ENCODE measurements at places on chromosomes 13 and 19.
A peak's percentile ranks its signal among the peaks of the same experiment; 100 is the strongest.

DNA sequence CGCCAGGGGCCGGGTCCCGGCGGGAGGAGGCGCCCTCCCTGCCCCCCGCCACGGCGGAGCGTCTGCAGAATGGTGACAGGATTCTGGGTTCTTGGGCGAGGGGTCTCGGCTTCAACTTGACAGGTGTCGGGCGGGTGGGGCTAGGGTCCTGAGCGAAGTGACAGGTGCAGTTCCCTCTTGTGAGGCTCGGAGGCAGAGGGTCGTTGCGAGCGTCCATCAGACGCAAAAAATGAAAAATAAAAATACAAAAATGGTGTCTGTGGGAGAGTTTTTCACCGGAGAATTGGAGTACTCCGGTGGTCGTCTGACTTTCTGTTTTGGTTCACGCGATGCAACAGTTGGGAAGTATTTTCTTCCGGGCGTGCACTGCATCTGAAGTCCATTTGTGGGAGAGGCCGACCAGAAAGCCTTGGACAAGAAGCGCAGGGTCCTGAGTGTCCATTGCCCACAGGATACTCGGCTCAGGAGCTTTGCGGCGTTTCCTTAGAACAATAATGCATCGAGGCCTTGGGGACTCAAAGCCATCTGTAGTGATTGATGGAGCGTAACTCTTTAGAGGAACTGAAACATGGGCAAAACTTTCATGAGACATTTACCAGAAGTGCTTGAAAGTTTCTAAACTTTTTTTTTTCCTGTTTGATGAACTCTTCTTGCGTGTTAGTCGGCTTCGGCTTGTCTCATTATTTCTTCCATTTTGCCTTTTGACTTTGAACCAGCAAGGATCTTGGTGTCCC, 759 bp downstream of the RB1 start:
- DNase-seq = no peak

DNA sequence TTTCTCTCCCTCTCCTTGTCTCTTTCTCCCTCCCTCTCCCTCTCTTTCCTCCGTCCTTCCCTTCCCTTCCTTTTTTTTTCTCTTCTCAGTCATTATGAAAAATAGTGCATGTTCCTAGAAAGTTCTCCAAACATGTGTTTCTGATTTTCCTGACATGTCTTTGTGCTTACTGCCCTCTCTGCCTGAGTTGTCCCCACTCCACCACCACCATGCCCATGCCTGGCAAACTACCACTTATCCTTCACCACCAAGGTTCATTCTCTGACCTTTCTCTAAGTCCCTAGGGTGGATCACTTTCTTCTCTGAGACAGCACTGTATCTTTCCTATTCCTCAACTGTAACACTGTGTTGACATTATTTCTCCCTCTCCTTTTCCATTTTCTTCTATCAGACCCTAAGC, 98.2 kb downstream of the LACC1 start:
- DNase-seq = no peak

GRCh38 chr13:24459726-24460125, 52.9 kb downstream of the PARP4 start:
- DNase-seq = no peak

DNA sequence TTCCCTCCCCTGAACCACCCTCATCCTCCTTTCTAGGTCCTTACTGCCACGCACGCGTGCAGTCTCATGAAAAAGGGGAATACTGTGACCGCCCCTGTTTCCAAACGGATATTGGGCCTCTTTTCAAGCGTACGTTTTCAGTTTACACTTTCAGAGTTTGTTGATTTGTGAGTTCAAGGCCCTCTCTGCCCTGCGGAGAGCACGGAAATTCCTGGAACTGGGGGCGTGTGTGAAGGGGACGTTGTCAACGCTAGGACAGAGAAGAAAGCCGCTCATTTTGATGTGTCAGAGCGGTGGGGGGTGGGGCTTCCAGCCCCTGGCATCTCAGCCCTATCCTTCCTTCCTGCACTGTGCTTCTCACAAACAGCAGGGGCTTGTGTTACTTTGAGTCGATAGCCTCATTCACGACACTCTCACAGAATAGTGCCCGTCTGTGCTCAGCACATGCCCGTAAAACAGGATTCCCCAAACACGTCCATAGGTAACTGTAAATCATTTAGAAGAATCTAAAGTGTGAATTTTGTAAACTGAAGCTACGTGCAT, 137.6 kb upstream of the PEG3 start:
- DNase-seq = no peak

DNA sequence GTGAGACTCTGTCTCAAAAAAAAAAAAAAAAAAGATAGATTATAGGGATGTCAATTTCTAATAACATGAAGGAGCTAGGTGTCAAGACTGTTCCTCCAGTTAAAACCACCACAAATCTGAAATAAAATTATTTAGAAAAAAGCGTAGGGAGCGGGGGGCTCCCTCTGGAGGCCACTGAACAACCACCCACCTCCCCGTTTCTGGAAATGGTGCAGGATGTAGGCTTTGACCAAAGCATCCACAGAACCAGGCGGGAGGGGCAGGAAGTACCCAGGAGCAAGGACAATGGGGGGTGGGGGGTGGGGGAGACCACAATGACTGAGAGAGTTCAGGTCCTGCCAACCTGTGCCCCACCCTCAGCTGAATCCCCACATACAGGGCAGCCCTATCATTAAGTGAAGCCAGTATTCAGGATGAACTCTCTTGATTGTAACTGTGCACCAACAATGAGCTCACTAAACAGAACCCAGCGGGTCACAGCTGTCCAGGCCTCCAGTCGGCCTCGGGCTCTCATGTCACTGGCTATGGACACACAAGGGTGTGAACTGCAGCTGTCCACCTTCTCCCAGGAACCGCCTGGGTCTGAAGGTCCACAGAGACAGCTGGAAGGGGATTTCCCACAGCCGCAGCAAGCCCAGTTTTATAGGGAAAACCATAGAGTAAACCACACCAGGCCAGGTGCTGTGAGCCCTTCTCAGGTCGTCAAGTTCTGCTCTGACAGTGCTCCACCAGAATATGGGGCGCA, 6.6 kb downstream of the ZSCAN18 start:
- no peak for DNase-seq

DNA sequence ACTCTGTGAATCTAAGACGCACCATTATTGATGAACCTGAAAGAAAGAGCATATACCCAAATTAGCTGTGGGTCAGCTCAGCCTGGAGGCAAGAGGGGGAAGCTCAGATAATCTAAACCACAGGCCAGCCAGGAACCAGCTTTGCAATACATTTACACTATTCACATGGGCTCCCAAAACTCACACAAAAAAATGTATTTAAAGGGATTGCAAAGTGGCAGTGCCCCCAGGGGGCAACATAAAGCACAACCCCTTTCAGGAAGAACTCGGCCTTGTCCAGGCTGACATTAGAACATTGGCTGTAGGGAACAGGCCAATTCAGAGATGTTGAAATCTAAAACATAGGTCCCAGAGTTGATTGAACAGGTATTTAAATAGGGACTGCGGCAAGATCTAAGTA, 3.2 kb upstream of the PROZ start:
- no peak for DNase-seq

DNA sequence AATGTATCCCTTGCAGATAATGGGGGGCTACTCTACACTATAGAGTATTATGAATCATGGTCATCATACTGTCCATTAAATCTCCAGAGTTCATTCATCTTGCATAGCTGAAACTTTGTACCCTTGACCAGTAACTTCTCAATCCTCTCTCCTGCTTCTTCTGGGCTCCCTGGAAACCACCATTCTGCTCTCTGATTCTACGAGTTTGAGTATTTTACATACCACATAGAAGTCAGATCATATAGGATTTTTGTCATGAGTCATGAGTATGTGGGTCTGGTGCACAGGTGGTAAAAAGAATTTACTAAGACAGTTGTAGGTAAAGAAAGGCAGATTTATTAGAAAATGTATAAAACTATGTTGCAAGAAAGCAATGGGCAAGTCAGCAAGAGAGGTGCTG, 41.9 kb downstream of the WTIP start:
- no peak for DNase-seq

DNA sequence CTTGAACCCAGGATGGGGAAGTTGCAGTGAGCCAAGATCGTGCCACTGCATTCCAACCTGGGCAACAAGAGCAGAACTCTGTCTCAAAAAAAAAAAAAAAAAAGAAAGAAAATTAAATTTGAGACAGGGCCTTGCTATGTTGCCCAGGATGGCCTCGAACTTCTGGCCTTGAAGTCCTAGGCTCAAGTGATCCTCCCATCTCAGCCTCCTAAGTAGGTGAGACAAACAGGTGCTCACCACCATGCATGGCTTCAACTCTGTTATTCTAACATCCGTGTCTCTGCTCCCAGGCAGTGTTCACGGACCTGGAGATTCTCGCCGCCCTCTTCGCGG, 40.3 kb downstream of the PDE4A start:
- DNase-seq = no peak

- no peak for DNase-seq
Observed at GRCh38 chr19:51375504-51376221, 3.2 kb upstream of the NKG7 start.

GRCh38 chr19:45087531-45087930, 5.4 kb upstream of the PPP1R37 start:
- DNase-seq = no peak

GRCh38 chr19:41872775-41873647, 4.1 kb upstream of the CD79A start:
- peak; percentile 37 for DNase-seq

Measured in NCI-H187 treated with DMSO at 0.1 percent for 48 hours (cell line).